ENCODE measurements at places on chromosomes 1 and 21.

DNA sequence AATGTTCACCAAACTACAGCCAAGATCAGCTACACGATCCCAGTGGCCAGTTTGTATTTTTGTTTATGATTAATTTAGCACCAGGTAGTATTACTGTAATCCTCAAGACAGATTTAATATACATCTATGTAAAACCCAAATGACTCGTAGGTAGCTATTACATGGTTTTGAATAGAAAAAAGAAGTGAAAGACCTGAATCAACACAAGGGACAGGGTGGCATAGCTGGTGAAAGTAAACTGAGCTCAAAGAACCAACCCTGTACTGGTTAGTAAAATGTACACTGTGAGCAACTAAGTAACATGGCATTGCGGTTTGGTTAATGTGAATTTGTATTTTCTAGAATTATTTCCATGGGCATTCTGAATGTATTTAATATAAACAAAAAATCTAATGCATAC is 8.8 kb downstream of the GPATCH2 start:
- DNase-seq = no peak

DNA sequence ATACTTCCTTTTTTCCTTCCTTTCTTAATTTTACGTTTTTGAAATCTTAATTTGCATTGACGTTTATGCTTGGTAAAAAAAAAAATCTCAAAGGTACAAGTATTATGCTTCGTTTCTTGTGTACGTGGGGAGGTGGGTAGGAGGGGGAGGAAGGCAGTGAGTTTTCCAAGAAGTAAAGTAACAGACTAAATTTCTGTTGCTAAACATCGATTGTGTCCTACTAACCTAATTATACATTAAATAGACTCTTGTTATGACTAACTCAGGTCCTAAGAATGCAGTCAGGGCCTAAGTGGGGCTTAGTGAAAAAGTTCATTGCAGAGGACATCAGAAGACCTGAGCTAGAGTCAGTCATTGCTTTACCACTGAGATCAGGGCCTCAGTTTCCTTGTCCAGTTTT is 17.5 kb downstream of the NEK7 start:
- DNase-seq = no peak

DNA sequence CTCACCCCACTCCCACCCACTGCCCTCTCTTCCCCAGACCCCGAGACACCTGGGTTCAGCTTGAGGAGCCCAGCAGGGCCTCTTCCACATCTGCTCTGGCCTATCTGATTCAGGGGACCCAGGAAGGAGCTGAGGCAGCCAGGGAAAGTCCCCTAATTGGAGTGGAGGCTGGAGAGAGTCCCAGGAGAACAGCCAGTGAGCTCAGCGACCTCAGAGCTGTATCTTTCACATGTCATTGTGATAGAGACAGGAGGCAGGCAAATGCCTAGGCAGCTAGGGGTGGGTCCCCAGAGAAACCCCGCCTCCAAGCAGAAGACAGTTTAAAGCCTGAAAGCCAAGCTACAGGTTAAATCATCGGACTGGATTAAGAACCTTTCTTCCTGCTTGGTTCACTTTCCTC is 122.7 kb downstream of the MATN1 start:
- no peak for DNase-seq

- DNase-seq = no peak
These were observed 89.4 kb upstream of the UBE2U start for GRCh38 chr1:64114012-64114525.

DNA sequence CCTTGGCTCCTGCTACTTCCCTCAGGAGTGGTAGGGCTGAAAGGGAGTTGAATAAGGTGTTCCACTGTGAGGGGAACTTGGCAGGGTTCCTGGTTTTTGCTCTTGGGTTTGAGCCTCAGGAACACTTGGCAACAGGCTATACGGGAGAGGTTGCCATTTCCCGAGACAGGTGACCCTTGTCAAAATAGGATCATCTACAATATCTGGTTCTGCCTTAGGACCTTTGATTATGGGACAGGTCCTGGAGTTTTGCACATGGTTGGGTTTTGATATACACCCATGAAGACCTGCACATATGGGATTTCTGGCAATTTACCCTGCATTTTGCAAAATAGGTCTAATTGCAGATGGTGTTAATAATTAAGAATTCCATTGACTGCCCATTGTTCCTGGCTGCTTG is 31.1 kb downstream of the YY1AP1 start:
- no peak for DNase-seq

DNA sequence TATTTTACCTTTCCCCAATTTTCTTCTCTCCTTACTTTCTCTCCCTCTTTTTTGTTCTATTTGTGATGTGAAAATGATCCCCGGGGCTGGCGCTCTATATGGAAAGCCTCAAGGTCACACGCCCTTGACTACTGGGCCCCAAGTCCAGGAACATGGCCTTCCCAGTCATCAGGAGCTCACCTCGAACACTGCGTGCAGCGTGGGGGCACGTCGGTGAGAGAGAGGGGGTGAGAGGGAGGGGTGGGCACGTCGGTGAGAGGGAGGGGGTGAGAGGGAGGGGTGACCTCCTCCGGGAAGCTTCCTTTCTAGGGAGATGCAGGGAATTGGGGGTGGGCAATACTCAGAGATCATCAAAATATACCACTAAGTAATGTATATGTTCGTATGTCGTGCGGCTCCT is 94.6 kb upstream of the TMPRSS2 start:
- DNase-seq = no peak

DNA sequence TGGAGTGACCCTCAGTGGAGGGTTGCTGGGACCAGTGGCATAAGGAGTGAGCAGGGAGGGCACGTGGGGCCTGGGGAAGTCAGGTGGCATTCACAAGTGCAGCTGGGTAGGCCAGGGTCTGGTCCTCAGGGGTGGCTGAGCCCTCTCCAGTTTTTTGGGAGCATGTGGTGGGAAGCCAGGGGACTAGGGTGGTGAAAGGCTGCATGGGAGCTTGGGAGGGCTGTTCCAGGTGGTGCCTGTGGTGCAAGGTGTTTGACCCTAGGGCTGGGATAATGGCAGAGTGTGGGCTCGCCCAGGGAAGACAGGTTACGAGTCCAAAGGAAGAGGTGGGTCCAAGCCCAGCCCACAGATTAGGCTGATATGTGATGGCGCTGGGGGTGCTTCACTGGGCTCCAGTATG is 30.5 kb downstream of the MAN1C1 start:
- DNase-seq = no peak

DNA sequence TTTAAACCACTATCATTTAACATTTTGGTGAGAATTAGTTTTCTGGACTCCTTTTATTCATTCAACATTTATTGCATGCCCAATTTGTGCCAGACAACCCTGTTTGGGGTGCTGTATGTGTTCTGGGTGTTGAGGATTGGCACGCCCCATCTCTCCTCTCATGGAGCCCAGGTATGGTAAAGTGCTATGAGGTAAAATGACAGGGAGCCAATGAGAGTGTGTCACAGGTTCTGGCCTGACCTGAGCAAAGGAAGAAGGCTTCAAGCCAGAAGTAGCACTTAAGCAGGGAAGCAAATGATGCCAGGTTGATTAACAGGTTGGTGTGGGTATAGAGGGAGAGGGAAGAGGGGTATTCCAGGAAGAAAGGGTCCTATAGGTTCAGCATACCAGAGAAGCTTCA is 21.1 kb upstream of the SLC22A15 start:
- DNase-seq = no peak

- DNase-seq = no peak
These were observed 1.4 kb upstream of the SKI start for GRCh38 chr1:2226525-2227345.

DNA sequence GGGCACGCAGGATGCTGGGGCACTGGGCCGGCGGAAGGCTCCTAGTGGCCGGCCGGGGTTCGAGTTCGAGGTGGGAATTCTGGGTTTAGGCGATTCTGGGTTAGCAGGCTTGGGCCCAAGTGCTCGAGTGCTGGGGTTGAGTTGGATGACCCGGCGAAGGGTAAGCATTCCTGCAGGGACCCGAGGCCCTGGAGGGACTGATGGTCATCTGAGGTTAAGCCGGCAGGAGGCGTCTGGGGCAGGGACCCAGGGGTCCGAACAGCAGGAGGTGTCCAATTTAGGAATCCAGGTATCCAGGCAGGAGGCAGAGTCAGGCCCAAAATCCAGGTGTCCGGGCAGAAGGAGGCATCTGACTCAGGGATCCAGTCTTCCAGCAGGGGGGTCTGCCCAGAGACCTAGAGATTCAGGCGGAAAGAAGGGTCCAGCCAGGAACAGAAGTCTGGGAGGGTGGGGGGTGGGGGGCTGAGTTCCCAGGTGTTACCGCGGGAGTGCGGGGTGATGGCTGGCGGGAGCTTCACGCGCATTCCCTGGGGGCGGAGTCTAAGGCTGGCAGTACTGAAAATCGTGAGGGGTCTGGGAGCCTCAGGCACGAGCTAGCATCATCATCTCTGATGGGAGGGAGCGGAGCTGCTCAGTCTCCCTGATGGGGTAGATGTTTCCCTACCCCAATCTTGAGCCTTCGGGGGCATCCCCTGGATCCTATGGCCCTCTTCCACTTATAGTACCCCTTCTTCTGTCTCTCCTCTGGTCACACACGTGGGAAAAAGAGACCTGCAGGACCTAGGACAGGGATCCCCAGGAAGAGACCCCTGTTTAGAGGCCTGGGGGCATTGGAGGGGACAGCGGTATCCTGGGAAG is 585 bp downstream of the GPR3 start:
- no peak for DNase-seq

DNA sequence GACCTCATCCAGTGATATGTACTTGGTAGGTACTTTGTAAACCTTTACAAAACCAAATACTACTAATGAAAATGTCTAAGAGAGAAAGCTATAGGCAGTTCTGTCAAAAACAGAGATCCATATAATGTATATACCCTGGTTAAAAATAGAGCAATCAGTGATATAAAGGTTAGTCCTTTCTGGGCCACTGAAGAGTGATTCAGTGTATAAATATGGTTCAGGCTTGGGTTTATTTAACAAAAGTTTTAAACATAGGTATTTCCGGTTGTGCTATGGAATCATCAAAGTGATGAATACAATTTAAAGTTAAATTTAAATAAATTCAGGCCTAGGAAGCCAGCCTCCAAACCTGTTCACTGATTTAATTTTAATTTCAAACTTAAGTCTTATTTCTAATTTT is 108.4 kb upstream of the DMRTA2 start:
- DNase-seq = no peak

DNA sequence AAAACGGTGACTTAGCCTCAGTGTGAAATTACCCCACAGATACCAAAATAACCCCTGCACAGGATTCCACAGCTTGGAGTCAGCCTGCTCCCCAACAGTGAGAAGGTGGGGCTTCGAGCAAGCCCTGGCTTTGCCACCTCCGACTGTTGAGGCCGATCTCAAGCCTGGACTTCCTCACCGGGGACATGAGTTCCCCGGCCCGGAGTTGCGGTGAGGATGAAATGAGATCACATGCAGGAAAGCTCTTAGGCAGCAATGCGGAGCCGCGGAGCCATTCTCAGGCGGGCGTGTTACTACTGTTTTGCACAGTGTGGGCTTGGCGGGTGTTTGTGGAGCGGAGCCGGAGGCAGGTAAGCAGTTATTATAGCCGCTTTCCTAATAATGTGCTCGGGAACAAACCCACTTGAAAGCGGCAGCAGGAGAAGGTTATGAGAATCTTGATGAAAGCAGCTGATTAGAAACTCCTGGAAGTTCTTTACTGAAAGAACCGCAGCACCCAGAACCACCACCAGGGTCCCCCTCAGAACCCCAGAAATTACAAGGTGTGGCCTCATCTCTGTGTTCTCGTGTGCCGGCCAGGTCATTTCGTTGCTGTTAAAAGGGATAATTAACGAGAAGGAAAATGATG is 3.9 kb upstream of the CLSTN1 start:
- no peak for DNase-seq

All from NT2/D1 (cell line).